ENCODE measurements at places on chromosomes 6 and 20. TPM values are rescaled to one million over a fixed set of nuclear protein-coding genes. Genes with fewer than 3 reads are reported as not detected.

The ZNF451 gene
- 35.9 TPM for total RNA-seq

The GGTLC1 gene
- not detected for total RNA-seq

The TBC1D7 gene
- total RNA-seq: 23.3 TPM

The SLC44A4 gene
- total RNA-seq: 546 TPM

The PHF10 gene
- 39.6 TPM for total RNA-seq

The GPR63 gene
- 0.96 TPM for total RNA-seq

The MCM8 gene
- 5.7 TPM for total RNA-seq

The EHMT2 gene
- total RNA-seq: 28.4 TPM

GRCh38 chr6:55578537-55579363, at the start of gene HMGCLL1:
Gene HMGCLL1, minus strand, starts transcription at chr6:55579192. Its CDS starts 137 bp downstream, at chr6:55579055.
- H3K4me1 ChIP-seq: no peaks in the 10 kb centered on the region
- H3K27me3 ChIP-seq: no peaks in the 10 kb centered on the region
- H3K27ac ChIP-seq: no peak within 1 kb of the TSS

DNA sequence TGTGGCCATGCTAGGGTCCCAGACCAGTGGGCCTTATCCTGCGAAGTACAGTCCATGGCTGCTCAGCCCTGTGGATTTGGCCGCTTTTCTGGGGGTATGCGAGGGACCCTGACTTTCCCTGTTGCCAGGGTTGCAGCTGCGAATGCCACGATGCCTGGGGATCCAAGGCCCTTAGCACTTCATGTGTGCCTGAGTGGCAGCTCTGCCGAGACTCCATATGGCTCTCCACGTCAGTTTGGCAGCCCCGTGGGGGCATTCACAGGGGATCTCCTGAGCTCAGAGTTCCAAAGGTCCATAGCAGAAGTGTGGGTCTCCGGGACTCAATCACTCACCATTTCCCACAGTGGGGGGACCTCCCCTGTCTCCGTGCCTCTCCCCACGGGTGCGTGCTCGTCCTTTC, 319.5 kb downstream of the DOK5 start:
- DNase-seq: no peak
- no peaks in the 10 kb centered on the region for H3K4me1 ChIP-seq
- no peaks in the 10 kb centered on the region for H3K27me3 ChIP-seq
- no peak overlapping the region for H3K27ac ChIP-seq
- no peaks in the 10 kb centered on the region for H3K36me3 ChIP-seq

DNA sequence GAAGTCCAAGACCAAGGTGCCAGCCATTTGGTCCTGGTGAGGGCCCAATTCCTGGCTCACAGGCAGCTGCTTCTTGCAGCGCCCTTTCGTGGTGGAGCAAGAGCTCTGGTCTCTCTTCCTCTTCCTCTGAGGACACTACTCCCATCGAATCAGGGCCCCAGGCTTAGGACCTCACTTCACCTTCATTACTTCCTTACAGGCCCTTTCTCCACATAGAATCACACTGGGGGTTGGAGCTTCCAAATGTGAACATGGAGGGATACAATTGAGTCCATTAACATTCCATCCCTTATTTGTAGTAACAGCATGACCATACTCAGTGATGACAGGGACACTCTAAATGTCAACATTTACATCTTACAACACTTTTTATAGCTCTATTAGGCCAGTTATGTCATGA, 2.3 kb downstream of the RAMACL start:
- no peak overlapping the region for H3K27ac ChIP-seq
- no peaks in the 10 kb centered on the region for H3K4me1 ChIP-seq
- DNase-seq: no peak
- no peaks in the 10 kb centered on the region for H3K27me3 ChIP-seq
- no peaks in the 10 kb centered on the region for H3K36me3 ChIP-seq

DNA sequence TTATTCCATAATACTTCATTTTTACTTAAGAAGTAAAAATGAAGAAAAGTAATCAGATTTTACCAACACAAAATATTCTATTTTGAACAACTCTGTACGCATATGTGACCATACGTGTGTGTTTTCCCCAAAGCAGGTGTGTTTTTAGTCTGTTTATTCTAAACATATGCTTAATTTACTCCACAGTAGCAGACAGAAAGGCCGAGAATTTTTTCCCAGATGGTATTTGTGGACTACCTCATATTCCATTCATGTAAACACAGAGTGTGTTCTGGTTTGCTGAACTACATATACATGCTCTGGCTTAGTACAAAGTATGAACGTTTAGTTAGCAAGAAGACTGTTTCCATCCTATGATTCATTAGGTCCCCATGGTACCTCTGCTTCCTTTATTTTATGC, 233.3 kb upstream of the RUNX2 start:
- no peaks in the 10 kb centered on the region for H3K27me3 ChIP-seq
- H3K27ac ChIP-seq: no peak overlapping the region
- H3K36me3 ChIP-seq: no peaks in the 10 kb centered on the region
- H3K4me1 ChIP-seq: no peaks in the 10 kb centered on the region
- no peak overlapping the region for H3K4me3 ChIP-seq
- no peak for DNase-seq

- no peaks in the 10 kb centered on the region for H3K27me3 ChIP-seq
- no peak for DNase-seq
- H3K27ac ChIP-seq: peak overlapping the region; percentile 27
- no peaks in the 10 kb centered on the region for H3K36me3 ChIP-seq
- H3K4me3 ChIP-seq: no peak overlapping the region
- H3K4me1 ChIP-seq: no peaks in the 10 kb centered on the region
Measured at GRCh38 chr6:7617801-7618764, 28.1 kb downstream of the SNRNP48 start.

DNA sequence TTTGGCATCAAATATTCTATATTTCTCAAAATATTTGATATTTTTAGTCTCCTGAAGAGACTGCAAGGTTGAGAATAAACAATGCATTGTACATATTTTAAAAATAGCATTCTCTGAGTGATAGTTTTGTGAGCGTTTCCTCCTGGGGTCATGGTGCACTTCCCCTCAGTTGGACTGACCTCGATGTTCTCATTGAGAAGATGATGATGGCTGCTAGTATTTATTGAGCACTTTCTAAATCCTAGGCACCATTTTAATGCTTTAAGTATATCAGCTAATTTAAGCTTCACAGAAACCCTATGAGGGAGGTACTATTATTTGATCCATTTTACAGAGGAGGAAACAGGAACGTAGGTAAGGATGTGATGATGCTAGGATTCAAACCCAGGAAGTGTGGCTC, 18.2 kb downstream of the DSE start:
- H3K4me1 ChIP-seq: no peaks in the 10 kb centered on the region
- H3K27me3 ChIP-seq: no peaks in the 10 kb centered on the region
- DNase-seq: no peak
- H3K27ac ChIP-seq: no peak overlapping the region
- H3K4me3 ChIP-seq: no peak overlapping the region

GRCh38 chr20:63536241-63536977, 767 bp downstream of the PTK6 start:
- H3K4me1 ChIP-seq: peaks cover 16% of the 10 kb centered on the region
- DNase-seq: peak; percentile 49
- H3K27me3 ChIP-seq: no peaks in the 10 kb centered on the region
- H3K27ac ChIP-seq: peak overlapping the region; percentile 98
- H3K36me3 ChIP-seq: no peaks in the 10 kb centered on the region

- no peak overlapping the region for H3K4me3 ChIP-seq
- no peaks in the 10 kb centered on the region for H3K36me3 ChIP-seq
- no peak overlapping the region for H3K27ac ChIP-seq
- DNase-seq: peak; percentile 25
- no peaks in the 10 kb centered on the region for H3K4me1 ChIP-seq
Measured at GRCh38 chr6:16901782-16902181, 140.5 kb upstream of the ATXN1 start.

DNA sequence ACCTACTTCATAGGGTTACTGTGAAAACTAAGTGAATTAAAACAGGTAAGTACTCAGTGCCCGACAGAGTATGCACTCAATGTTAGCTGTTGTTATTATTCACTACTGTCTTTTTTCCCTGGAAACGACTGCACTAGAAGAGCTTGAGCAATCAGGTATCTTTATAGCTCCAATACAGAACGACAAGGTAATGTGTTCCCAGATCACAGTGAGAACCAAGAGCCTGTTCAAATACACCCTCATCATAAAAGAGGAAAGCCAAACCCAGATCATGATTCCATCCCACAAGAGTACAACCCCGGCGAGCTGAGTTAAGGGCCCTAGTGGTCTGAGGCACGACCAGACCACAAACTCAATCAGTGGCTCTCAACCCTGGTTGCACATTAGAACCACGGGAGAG, 9.8 kb downstream of the MRPS18A start:
- H3K4me1 ChIP-seq: peaks cover 13% of the 10 kb centered on the region
- H3K27ac ChIP-seq: no peak overlapping the region
- H3K36me3 ChIP-seq: peaks cover 17% of the 10 kb centered on the region
- H3K4me3 ChIP-seq: no peak overlapping the region

- H3K27me3 ChIP-seq: no peaks in the 10 kb centered on the region
- DNase-seq: peak; percentile 39
- peaks cover 4% of the 10 kb centered on the region for H3K36me3 ChIP-seq
- no peak overlapping the region for H3K4me3 ChIP-seq
- H3K27ac ChIP-seq: peak overlapping the region; percentile 80
Measured at GRCh38 chr6:96899019-96899418, 1.3 kb upstream of the NDUFAF4 start.

DNA sequence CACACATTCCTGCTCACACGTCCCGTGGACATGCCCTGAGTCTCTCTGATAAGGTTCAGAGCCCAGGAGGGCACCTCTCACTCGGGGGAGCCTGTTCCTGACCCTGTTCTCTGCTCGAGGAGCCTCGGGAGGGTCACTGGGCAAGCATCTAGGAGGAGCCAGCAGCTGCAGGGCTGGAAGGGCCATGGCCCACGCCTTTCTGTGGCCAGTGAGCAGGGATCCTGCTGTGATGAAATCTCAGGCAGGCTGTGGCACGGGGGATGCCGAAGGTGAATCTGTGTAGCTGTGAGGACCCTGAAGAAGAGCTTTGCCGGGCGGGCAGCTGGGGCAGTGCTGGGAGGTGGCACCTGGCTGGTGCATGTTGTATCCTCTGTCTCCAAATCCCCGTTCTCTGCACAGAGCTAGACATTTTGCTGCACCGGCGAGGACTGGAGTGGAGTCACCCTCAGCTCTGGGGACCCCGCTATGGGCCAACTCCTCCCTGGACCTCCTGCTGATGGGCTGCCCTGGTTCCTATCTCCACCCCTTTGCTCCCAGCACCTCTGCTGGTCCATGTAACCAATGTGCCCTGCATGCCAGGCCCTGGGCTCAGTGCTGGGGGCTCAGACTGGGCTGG, 7.1 kb upstream of the NPBWR2 start:
- no peak overlapping the region for H3K4me3 ChIP-seq
- no peaks in the 10 kb centered on the region for H3K4me1 ChIP-seq
- no peaks in the 10 kb centered on the region for H3K36me3 ChIP-seq
- no peak for DNase-seq

GRCh38 chr6:155349129-155349528, 34.8 kb upstream of the TFB1M start:
- no peaks in the 10 kb centered on the region for H3K4me1 ChIP-seq
- no peak overlapping the region for H3K27ac ChIP-seq
- no peak for DNase-seq
- H3K4me3 ChIP-seq: no peak overlapping the region

GRCh38 chr6:163438940-163439335, 24.4 kb downstream of the QKI start:
- no peaks in the 10 kb centered on the region for H3K36me3 ChIP-seq
- H3K4me3 ChIP-seq: no peak overlapping the region
- no peak overlapping the region for H3K27ac ChIP-seq
- H3K4me1 ChIP-seq: no peaks in the 10 kb centered on the region

Data from colonic mucosa (tissue), 4 donors.